NCI-H1417 treated with DMSO at 0.1 percent for 48 hours (cell line): ENCODE measurements at places on chromosomes 16 and 17.

- DNase-seq = no peak
These were observed 9.2 kb upstream of the CCL22 start for GRCh38 chr16:57349212-57350031.

DNA sequence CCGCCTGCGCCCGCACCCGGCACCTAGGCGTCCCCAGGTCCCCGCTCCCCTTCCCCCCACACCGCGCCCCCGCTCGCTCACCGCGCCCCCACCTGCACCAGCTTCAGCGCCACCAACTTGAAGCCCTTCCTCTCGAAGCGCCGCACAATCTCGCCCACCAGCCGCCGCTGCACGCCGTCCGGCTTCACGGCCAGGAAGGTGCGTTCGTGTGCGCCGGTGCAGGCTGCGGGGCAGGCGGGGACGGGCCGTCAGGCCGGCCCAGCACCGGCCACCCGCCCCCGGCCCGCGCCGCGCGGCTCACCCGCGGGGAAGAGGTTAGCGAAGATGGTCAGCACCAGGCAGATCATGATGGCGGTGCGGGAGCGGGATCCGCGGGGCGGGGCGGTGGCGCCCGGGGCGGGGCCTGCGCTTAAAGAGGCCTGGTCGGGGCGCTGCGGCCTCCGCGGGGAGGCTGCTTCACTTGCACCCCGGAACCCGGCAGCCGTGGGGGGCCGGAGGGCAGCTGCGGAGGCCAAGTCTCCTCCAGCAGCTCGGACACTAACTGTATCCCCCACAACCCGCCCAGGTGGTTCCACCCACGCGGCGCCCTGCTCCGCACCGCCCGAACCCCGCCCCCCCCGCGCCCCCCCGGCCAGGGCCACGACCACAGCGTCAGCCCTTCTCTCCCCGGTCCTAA is at the start of gene NME3:
Gene NME3, minus strand, starts transcription at position 356 of the 676 bp plus-strand sequence. Its CDS starts 9 bp downstream, at position 347.
- DNase-seq = no peak

GRCh38 chr17:35542990-35543389 is 5.5 kb upstream of the SLFN12L start:
- DNase-seq = no peak

DNA sequence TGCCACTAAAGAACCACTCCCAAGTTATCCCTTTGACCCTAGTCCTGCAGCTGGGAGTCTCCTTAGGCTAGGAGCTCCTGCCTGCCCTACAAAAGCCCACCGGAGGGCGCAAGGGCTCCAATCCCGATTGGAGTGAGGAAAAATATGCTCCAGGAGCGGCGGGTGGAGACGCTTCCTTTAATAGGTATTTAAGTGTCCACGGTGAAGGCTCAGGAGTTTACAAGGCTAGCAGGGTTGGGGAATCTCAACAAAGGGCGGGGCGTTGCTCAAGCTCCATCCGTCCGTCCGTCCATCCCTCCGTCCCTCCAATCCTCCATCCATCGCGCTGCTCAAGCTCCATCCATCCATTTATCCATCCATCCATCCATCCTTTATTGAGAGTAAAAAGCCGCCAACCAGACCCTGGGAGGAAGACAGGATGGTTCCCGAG is 556 bp upstream of the SPNS1 start:
- no peak for DNase-seq

DNA sequence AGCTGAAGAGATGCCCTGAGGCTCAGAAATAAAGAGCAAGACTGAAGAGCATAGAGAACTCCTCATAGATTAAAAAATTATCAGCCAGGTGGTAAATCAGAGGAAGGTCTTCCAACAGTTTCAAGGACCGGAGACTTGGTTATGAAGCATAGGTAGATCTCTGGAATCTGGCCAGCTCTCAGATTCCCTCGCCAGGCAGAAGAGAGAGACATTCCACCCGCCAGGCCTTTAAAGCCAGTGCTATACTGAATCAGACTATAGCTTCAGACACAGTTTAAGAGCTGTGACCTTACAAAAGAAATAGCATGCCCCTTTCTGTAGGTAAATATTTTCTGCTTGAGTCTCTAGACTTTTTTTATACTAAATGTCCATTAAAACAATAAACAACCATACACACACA is 70.3 kb downstream of the NFATC3 start:
- DNase-seq = no peak

- DNase-seq = no peak
These were observed 61.9 kb downstream of the KLHDC4 start for GRCh38 chr16:87703835-87704375.

- no peak for DNase-seq
These were observed 32.6 kb downstream of the RTN4RL1 start for GRCh38 chr17:1992541-1992940.

GRCh38 chr17:7557147-7557764 is 1.3 kb upstream of the TNFSF13 start:
- DNase-seq = no peak

DNA sequence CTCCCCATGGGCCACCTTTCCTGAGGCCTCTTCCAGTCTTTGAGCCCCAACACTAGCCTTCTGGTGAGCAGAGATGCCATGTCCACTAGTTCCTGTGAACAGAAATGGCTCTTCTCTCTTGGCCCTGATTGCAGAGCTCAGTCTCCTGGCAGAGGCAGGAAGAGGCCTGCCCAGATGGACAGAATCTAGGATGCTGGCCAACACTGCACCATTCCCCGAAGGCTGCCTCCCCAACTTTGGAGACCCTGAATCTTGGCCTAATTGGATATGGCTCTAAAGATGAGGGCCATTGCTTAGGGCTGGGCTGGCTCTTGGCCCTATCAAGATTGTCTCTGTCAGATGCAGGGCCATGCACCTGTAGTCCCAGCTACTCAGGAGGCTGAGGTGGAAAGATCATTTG is 18.0 kb upstream of the DYNLL2 start:
- no peak for DNase-seq
